ENCODE measurements at places on chromosomes 16 and 17.

DNA sequence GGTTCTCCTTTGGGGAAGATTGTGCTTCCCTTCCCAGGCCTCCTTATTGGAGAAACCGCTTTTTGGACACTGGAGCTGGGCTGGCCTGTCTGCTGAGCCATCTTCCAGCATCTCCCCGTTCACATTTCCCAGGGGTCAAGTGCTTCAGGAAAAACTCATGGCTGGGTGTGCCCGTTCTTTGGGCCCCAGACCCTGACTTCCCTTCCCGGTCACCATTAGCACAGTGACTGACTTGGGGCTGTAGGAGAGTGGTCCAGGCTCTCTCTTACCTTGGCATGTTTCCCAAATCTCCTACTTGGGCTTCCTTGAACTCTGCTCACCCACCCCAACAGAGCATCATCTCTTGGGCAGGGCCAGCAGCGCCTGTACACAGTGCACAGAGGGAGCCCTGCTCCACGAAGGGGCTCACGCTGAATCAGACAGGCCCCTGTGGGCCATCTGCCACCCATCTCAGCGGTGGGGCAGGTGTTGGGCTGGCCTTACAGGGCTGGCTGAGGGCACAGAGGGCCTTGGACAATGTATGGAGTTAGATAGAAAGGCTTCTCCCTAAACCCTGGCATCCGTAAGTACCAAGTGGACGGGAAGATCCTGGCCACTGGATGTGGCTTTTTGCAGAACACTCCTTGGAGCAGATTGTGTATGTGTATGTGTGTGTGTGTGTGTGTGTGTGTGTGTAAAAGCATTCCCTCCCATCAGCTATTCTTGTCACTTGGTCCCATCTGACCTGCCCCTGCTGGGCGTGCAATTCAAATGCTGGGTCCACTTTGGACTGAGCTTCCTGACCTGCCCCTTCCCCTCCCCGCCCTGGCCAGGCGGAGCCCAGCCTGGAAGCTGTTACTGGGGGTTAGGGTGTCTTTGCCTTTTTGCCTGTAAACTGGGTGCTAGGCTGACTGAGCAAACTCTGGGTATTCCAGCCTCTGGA is 24.9 kb upstream of the CDC42EP4 start:
- no peak for DNase-seq

GRCh38 chr16:21620592-21620991 is 21.2 kb downstream of the METTL9 start:
- DNase-seq, result no peak

GRCh38 chr17:10349403-10349802 is 23.4 kb downstream of the MYH13 start:
- DNase-seq, result no peak

GRCh38 chr16:66692341-66692740 is 4.2 kb downstream of the CMTM4 start:
- no peak for DNase-seq

- DNase-seq, result no peak
Measured at GRCh38 chr16:12767897-12768296, 35.8 kb downstream of the CPPED1 start.

GRCh38 chr17:78231991-78232858 is 794 bp downstream of the TMEM235 start:
- DNase-seq, result peak; percentile 0

DNA sequence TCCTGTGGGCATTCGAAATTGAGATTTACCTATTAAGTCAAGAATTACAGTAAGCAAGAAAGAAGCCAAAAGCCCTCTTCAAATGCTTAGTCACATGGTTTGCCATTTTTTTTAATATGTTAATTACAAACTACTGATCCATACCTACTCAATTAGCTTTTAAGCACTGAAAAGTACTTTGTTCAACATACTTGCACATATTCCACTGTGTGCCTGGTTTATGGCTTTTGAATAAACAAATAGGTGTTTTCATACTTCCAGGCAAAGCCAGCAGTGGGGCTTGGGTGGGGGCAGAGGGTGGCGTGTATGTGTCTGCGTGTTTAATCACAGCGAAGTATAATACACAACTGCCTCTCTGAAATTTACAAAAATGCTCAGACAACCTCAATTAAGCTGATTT is 51.4 kb downstream of the GAS7 start:
- no peak for DNase-seq

DNA sequence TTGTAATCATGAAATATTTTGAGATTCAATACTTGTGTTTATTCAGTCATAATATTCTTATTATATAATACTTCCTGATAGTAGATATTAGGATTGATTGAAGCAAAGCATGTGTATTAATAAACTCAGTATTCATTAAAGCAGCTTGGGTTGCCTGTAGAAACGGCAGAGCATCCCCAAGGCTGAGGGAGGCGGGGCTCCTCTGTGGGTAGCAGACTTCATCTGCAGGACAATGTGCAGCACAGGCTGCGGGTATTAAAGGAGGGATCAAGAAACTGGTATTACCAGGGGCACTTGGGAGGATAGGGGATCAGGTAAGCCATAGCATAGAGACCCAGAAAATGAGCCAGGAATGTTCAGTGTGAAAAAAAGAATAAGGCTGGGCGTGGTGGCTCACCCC is 213.6 kb downstream of the PRKCA start:
- DNase-seq, result no peak

- DNase-seq, result no peak
Measured at GRCh38 chr16:79836144-79836543, 235.6 kb upstream of the MAF start.

DNA sequence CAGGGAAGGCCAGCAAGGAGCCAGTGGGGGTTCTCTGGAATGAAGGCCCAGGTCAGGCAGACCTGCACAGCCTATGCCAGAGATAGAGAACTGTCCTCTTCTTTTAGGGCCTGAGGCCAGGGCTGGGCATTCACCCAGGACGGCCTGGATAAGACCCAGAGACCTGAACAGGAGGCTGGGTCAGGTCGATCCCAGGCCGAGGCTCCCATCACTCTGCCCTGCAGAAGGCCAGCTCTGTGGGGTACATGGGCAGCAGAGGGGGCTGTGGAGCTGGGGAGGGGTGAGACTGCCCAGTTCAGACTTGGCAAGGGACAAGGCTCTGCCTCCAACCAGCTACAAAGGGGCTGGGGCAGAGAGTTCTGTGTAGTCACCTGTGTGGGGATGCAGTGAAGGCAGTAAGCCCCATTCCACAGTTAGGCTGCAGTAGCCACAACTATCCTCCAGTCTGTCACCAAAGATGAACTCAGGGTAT is 14.6 kb downstream of the HSD11B2 start:
- DNase-seq, result no peak

DNA sequence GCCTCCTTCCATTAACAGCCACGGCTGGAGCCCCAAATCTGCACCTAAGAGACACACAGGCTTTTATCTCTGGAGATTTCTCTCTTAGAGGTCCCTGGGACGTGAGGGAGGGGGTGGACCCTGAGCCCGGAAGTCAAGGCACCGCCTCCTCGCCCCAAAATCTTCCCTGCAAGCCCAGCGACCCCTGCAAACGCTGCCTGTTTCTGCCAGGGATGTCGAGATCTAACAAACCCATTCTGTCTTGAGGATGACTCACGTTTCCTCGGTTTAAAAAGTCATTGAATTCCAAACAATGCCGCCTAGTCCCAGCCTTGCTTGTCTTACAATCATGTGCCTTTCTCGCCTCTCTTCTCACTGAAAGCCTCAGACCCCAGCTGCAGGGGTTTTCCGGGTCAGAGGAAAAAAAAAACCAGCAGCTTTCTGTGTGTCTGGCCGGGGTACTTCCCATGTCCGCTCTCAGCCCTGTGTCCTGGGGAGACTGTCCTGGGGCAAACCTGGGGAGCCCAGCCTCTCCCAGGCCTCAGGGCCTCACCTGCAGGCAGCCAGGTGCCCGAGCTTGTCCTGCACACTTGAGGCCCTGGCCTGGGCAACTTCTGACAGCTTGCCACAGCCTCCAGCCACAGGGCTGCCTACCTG is 15.4 kb downstream of the ARL2BP start:
- DNase-seq, result peak; percentile 55

DNA sequence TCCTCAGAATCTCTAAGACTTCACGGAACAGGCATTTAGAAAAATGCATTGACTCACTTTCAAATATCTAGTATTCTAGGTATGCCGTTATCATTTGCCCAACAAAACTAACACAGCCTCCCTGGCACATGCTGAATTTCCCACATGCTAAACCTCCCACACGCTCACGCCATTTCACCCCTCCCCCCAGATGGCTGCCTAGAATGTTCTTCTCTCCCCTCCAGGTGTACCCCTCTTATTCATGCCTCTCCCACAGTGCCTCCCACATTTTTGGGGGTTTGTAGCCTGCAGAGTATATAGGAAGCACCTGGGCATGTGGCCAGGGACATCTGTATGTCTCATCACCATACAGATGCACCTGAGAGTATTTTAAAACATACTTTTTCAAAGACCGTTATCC is 38.2 kb upstream of the ICAM2 start:
- no peak for DNase-seq

DNA sequence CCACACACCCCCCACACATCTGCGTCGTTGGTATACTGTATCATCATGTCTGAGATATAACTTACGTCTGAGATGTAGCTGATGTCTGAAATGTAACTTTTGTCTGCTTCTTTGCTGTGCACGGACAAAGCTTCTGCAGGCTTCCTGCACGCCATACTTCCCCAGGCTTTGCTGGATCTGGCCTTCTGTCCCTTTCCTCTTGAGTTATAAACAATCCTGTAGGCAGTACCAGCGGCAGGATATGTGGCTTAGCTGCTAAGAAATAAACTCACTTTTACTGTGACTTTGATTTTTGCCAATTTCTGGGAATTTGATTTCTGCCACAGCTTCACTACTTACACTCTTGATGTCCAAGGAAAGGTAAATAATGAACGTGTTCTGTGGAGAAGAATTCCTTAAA is 184.4 kb downstream of the RPTOR start:
- DNase-seq, result no peak

DNA sequence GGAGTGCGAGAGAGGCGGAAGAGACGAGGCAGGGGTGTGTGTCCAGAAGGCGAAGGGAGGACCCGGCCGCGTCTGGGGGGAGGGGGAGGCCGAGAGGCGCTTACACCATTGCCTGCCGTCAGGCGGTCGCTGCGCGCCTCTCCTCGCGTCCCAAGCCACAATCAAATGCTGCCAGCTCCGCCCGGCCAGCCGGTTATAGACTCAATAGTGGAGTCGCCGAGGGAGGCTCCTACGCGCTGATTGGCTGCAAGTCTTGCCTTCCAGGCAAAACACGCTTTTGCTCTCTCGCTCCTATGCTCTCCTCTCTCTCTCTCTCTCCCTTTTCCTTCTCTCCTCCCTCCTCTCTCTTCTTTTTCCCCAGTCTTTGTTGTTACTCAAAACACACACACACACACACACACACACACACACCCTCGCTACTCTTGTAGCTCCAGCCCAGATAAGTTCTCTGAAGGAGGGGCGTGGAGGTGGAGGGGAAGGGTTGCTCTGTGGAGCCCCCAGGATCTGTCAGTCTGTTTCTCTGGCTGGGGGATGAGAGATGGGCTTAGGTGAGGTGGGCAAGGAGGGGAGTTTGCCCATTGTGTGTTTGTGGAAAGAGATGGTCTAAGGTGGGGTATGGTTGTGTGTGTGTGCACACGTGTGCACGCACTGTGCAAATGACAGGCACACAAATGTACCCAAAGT is at the start of gene DLX3:
DLX3 (minus strand) TSS at position 170 of the 684 bp plus-strand sequence. CDS start 226 bp downstream, outside the sequence.
- DNase-seq, result peak; percentile 22

- DNase-seq, result no peak
Measured at GRCh38 chr16:58462499-58462996, 37.4 kb upstream of the NDRG4 start.

GRCh38 chr17:11583306-11583992 is 14.8 kb upstream of the DNAH9 start:
- DNase-seq, result no peak

GRCh38 chr17:13806092-13806491 is 204.4 kb upstream of the HS3ST3A1 start:
- DNase-seq, result no peak

GRCh38 chr17:80614332-80615047 is 69.9 kb downstream of the RPTOR start:
- no peak for DNase-seq

- no peak for DNase-seq
Measured at GRCh38 chr16:84397090-84397489, 28.8 kb downstream of the ATP2C2 start.

DNA sequence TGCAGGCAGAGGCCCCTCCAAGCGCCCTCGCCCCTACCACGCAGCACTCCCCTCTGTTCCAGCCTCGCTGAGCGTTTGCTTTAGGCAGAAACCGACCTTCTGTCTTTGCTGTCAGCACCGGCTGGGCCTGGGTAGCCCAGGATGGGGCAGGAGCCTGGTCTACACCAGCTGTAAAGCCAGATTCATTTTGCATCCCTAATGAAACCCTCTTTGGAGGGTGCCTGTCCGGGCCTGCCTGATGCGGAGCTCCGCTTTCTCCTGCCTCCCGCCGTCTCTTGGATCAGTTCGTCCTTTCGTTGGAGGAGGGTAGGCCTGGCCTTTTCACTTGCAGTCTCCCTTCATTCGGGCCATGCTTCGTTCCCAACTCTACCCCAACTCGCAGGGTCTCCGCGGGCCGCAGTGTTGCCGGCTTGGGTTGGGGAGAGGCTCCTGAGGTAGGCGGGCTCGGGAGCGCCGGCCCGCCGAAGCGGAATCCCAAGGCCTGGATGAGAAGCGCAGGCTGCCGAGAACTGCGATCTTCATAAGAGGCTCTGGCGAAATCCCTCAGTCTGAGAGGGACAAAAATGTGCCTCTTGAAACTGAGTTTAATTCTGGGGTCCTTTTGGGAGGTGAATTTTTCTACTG is 4.8 kb upstream of the HOXB8 start:
- no peak for DNase-seq

DNA sequence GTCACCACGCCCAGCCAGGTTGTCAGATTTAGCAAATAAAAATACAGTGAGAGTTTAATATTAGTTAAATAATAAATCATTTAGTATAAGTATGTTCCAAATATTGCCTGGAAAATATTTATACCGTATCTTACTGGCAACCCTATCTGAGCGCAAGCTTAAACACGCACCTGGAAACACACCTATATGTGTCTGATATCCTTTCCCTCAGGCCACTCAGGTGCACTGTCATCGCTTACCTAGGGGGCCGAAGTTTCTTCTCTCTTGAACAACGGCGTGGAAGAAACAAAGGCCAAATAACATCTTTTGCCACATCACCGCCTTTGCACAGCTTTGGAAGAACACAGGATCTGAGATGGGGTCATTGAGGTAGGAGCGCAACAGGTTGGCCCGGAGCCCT is 54.0 kb downstream of the LYRM1 start:
- no peak for DNase-seq

DNA sequence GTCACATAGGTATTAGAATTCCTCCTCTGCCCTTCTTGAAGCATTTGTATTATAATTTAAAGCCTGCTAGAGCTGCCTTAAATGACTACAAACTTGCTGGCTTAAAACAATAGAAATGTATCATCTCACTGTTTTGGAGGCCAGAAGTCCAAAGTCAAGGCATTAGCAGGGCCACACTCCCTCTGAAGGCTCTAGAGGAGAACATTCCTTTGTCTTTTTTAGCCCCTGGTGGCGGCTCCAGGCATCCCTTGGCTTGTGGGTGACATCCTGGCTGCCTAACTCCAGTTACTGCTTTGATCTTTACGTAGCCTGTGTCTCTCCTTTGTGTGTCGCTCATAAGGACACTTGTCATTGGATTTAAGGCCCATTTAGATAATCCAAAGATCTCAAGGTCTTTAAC is 186.6 kb upstream of the SALL1 start:
- DNase-seq, result no peak

- DNase-seq, result peak; percentile 80
Measured at GRCh38 chr16:83653785-83654184, 154.0 kb upstream of the HSBP1 start.

Measured in HCEC 1CT (cell line).